Skin of body (tissue), 3 donors: ENCODE measurements at places on chromosomes 1 and 21.

DNA sequence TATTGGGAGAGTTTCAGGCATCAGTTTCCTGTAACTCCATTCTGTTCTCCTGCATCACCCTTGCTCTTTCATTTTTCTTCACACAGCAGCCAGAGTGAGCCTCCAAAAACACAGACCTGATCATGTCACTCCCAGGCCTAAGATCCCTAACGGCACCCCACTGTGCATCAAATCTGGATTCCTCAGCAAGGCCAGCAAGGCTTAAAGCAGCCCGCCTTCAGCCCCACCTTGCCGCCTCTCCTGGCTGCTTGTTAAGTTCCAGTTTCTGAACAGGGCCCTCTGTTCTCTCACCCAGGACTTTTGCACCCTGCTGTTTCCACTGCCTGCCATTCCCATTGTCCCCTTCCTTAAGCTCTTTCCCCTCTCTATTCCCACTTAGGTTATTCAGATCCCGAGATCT is 29.3 kb downstream of the C1orf116 start:
- DNase-seq, result no peak

GRCh38 chr1:97350662-97351061 is 570.2 kb downstream of the DPYD start:
- DNase-seq, result no peak

DNA sequence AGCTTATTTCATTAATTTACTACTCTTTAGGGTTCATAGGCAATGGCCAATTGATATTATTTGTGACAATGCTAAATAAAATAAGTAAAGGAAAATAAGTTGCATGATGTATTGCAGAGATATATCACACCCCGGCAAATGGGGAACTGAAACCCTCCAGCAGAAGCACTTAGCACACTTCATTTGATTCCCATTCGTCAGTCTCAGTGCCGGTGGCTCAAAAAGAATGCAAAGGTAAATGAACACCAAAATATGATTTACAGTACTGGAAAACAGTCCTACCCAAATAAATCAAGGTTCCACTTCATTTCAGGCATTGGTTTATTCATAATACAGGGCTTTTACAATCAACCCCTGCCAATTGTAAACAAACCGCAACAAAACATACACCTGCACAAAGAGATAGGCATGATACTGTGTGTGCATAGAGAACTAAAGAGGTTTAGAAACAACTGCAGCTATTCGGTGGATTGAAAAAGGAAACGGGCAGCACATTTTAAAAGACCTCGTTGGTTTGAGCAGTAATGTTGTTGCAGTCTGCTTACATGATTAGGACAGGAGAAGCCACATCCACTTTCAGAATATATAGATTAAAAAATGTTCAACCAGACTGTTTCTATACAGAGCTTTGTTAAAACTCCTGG is 1019.2 kb downstream of the TTLL7 start:
- no peak for DNase-seq

DNA sequence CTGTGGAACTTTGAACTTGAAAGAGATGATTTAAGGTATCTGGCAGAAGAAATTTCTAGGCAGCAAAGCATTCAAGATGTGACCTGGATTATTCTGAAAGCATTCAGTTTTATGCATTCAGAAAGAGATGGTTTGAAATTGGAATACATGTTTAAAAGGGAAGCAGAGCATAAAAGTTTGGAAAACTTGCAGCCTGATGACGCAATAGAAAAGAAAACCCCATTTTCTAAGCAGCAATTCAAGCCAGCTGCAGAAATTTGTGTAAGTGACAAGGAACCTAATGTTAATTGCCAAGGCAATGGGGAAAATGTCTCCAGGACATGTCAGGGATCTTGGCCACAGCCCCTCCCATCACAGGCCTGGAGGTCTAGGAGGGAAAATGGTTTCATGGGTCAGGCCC is 354.0 kb downstream of the ZNF326 start:
- no peak for DNase-seq

DNA sequence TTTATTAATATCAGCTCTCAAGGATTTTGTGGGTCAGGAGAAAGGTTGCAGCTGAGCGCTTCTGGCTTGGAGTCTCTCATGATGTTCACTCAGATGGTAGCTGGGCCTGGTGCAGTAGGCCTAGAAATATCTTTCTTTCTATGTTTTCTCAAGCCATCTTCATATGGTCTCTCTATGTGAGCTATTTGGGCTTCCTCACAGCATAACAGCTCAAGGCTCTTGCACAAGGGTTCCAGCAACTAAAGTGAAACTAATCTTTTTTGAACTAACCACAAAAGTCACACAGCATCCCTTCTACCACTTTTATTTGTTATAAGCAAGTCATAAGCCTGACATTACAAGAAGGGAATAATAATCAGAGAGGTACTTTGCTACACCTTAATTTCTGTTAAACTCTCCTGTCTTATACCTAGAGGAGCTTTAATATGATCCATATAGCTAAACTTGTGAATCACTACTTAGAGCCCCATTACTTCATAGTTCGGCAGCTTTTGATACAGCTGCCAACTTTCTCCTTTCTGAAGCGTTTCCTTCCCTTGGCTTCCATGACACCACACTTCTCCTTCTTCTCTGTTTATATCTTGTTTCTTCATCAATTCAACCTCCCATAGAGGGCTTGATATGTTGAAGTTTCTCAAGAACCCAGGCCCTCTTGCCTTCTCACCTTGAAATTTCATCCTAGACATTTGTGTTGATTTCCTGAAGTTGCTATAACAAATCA is 720.2 kb downstream of the LTN1 start:
- no peak for DNase-seq

GRCh38 chr1:209870151-209870831 is 42.5 kb downstream of the UTP25 start:
- peak; percentile 94 for DNase-seq

DNA sequence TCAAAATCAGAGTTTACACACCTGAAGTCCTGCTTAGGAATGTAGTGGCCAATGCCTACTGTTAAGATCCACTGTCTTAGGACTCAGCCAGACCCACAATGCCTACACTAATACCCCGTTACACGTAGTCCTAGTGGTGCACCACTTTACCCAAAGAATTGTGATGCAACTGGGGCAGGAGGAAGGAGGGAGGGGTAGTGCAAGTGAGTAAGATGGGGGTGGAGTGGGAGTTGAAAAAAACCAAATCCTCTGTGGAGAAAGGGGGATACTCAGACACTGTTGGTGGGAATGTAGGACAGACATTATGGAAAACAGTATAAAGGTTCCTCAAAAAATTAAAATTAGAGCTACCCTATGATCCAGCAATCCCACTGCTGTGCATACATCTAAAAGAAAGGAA is 19.5 kb downstream of the GLIS1 start:
- DNase-seq, result no peak

- DNase-seq, result no peak
These were observed 26.6 kb downstream of the TENT5C start for GRCh38 chr1:117632269-117633067.

- DNase-seq, result no peak
These were observed 121.6 kb downstream of the ZNF281 start for GRCh38 chr1:200288226-200288625.

DNA sequence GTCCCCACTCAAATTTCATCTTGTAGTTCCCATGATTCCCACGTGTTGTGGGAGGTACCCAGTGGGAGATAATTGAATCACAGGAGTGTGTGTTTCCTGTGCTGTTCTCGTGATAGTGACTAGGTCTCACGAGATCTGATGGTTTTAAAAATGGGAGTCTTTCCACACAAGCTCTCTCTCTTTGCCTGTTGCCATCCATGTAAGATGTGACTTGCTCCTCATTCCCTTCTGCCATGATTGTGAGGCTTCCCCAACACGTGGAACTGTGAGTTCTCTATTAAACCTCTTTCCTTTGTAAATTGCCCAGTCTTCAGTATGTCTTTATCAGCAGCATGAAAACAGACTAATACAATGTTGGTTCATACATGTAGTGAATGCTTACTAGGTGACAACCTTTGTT is 163.2 kb upstream of the PALMD start:
- no peak for DNase-seq

- DNase-seq, result no peak
These were observed 334.4 kb downstream of the SRGAP2C start for GRCh38 chr1:121519042-121519755.

GRCh38 chr1:55156608-55157007 is 58.6 kb downstream of the USP24 start:
- no peak for DNase-seq

GRCh38 chr1:108615544-108615943 is 45.3 kb downstream of the HENMT1 start:
- no peak for DNase-seq

DNA sequence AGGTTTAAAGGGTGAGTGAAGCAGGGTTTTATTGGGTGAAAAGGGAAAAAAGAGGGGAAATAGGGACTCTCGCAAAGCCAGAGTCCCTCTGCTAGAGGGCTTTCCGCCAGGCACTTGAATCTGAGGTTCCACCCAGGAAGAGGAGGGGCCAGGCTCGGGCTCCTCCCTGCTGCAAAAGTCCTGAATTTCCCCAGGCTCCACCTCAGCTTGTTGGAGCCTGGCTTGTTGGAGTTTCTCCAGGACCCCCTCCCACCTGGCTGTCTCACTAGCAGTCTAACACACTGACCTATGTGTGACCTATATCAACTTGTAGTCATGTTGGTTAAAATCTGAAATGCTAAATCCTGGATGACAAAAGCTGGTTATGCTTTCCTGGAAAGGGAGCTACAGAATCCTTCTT is 25.5 kb downstream of the GBP2 start:
- no peak for DNase-seq

- no peak for DNase-seq
These were observed 8.7 kb upstream of the IRF2BP2 start for GRCh38 chr1:234618737-234619049.

GRCh38 chr1:84960371-84960770 is 36.5 kb downstream of the MCOLN2 start:
- no peak for DNase-seq

GRCh38 chr1:194296201-194296600 is 1109.8 kb upstream of the B3GALT2 start:
- no peak for DNase-seq

GRCh38 chr1:27489501-27489972 is 430 bp downstream of the WASF2 start:
- DNase-seq, result peak; percentile 26
